ENCODE measurements at places on chromosomes 1 and 21.

- DNase-seq = no peak
Observed at GRCh38 chr1:155178441-155179111, 4.9 kb downstream of the TRIM46 start.

DNA sequence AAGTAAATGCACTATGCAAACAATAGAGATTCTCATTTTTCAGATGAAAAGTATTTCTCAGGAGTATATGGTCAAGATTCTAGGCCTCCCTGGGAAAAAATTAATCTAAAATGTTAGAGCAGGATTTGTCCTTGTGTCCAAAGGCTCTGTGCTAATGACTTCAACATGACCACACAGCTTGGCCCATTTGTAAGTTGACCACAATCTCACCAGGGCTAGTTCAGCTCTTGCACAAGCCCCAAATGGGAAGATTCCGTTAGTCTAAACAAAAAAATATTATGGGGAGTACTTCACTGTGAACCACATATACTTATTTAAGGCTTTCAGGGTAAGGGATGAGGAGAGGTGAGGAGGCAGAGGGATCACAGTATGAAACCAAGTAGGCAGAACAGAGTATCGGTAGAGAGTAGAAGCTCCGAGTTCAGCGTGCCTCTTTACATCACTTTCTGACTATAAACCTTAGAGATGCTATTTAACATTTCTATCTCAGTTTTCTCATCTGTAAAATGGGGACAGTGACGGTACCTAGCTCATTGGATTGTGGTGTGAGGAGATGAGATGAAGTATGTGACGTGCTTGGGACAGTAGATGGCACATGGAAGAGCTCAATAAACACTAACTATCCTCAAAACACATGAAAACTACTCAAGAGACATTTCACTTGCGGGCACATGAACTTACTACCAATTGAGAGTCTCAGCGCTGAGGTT, 37.8 kb upstream of the CTTNBP2NL start:
- no peak for DNase-seq

DNA sequence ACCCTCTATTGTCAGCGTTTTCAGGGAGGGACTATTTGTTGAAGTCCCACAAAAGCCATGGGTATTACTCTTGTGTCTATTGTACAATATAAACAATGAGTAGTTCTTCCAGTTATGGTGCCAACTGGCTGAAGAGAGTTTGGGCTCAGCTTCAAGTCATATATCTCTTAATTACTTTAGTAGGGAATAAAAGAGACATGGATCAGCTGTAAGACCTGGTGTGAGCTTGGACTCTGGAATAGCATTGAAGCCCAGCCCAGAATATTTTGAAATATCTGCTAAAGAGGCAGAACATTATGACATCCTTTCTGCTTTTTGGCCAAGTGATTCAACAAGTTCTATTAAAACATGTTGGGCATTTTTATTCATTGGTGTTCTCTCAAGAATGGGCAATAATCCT, 224.9 kb downstream of the BACH1 start:
- DNase-seq = no peak

- DNase-seq = no peak
Observed at GRCh38 chr1:245510144-245510543, 355.4 kb downstream of the KIF26B start.

DNA sequence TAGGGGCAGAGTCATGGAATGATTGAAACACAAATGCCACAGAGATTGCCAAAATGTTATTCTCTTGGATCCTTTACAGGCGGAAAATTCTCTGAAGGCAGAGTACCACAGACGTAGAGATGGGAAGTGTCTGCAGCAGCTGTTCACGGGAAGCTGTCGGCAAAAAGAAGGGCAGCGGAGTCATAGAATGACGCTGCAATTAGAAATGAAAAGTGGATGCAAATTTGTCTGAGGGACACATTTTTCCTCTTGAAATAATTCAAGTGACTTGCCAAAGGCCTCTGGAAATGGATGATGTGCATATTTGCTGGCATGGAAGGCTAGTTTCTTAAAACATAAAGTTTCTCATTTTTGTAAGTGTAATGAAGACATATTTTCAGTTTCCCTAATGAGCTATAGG, 77.5 kb upstream of the PLD5 start:
- no peak for DNase-seq

GRCh38 chr1:22592919-22593790, 29.9 kb downstream of the EPHA8 start:
- no peak for DNase-seq

DNA sequence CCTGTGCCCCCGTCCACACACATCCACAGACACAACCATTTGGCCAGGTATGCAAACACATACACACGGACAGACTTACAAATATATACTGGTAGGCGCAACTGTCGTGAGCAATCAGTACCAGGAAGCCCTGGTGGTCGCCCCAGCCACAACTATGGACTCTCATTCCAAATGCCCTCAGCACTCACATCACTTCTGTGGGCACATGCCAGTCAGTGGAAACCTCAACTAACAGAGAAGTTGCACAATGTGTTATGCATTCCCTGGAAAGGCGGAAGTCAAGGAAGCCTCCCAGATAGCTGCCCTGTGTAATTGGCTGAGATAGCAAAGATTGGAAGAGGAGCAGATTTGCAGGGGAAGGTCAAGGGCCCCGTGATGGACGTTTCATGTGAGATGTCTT, 1.4 kb upstream of the HEYL start:
- DNase-seq = no peak

DNA sequence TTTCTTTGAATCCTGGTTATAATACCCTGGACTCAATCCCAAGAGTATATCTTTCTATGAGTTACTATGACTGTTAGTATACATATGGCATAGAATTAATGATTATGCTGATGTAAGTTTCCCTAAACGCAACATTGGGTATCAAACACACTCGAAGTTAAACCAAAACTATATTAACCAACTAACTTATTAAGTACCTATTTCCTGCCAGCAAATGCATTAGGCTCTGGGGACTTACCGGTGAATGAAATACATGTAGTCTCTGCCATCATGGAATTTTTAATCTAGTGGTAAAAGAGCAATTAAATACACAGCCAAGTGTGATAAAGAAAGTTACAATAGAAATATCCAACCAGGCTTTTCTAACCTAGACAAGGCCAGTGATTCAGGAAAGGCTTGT, 193.6 kb upstream of the ADGRL2 start:
- DNase-seq = no peak

- peak; percentile 71 for DNase-seq
Observed at GRCh38 chr1:28751315-28752060, 14.7 kb downstream of the YTHDF2 start.

- DNase-seq = peak; percentile 3
Observed at GRCh38 chr1:99849413-99849743, 783 bp upstream of the AGL start.

DNA sequence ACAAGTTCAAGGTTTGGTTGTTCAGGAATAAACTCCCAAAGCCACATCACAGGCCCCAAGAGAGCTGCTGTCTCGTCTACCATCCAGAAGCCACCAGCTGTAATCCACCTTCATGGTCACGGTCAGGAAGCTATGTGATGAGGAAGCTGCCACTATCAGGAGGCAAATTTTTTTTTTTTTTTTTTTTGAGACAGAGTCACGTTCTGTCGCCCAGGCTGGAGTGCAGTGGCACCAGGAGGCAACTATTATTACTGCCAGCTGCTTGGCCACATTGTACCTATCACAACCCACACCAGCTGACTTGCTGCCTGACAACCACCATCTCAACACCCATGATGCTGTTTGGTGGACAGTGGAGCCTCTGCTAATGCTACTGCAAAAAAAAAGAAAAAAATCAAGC, 124.1 kb downstream of the OMA1 start:
- no peak for DNase-seq

- no peak for DNase-seq
Observed at GRCh38 chr1:203544485-203544884, 50.5 kb downstream of the OPTC start.

GRCh38 chr1:21308847-21309652, 18.8 kb upstream of the ECE1 start:
- no peak for DNase-seq

- no peak for DNase-seq
Observed at GRCh38 chr1:223246476-223247112, 103.5 kb upstream of the TLR5 start.

DNA sequence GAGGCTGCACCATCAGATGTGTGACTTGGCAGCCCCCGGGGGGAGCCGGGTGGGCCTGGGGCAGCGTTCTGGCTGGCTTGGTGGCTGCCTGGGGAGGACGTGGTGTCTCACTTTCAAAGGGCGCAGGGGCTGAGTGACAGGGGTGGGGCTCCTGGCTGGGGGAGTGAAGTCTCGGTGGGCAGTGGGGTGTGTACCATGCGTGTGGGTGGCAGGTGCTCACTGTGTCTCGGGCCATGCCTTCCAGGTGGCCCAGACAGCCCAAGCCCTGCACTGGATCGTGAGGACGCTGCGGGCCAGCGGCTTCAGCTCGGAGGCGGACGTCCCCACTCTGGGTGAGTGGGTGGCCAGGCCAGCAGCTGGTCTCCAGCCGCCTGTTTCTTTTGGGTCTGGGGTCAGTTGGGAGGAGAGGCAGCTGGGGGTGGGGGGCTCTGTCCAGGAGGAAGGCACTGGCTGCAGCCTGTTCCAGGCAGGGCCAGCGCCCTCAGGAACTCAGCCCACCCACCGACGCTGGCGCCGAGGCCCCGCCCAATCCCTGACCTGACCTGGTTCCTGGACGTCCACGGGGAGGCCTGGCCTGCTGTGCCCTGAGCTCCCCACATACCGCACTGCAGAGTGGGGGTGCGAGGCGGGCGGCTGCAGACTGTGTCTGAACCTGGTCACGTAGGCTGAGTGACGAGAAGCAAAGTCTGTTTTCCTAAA, 30.6 kb upstream of the LRRC3 start:
- DNase-seq = no peak

- no peak for DNase-seq
Observed at GRCh38 chr1:77571642-77572041, 110.8 kb downstream of the ZZZ3 start.

GRCh38 chr21:33110340-33110715, 40.4 kb downstream of the OLIG1 start:
- DNase-seq = no peak

GRCh38 chr1:229025576-229025975, 245.3 kb upstream of the RAB4A start:
- DNase-seq = no peak

- no peak for DNase-seq
Observed at GRCh38 chr1:18903291-18903756, 969 bp upstream of the ALDH4A1 start.

GRCh38 chr21:40905251-40905650, 58.3 kb upstream of the DSCAM start:
- no peak for DNase-seq

- no peak for DNase-seq
Observed at GRCh38 chr1:230158415-230159291, 91.6 kb downstream of the GALNT2 start.

- DNase-seq = peak; percentile 62
Observed at GRCh38 chr1:83559129-83559840, 439.6 kb downstream of the TTLL7 start.

DNA sequence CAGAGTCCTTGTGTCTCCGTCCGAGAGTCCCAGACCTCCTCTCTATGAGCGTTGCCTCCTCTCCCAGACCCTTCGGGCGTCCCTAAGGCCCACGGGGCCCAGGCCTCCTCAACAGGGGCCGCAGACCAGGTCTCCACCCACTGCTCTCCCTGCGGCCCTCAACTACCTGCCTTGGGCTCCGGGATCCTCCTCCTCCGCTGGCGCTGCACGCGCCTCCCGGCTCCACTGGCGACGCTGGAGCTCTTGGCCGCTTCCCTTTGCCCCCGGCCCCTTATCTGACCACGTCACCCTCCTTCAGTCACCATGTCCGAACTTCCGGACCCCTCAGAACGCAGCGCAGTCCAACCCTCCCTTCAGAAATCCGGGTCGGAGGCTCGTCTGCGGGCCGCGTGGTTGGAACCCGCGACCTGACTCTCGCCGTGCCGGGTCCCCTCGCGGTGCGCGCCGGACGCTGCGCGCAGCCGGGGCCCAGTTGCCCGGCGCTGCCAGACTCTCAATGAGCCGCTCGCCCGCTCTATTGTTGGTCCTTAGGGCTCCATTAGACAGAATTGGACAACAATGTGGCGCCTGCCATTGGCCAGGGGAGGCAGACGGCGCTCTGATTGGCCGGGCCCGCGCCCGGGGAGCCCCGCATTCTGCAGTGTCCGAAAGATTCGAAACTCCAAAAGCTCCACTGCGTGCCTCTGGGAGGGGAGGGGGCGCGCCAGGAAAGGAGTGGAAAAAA, at the start of gene DMRTA2:
DMRTA2 (minus strand) TSS at position 498 of the 724 bp plus-strand sequence. CDS start 1,907 bp downstream, outside the sequence.
- DNase-seq = peak; percentile 26

GRCh38 chr1:214604523-214604922, 1.5 kb downstream of the CENPF start:
- DNase-seq = peak; percentile 57

DNA sequence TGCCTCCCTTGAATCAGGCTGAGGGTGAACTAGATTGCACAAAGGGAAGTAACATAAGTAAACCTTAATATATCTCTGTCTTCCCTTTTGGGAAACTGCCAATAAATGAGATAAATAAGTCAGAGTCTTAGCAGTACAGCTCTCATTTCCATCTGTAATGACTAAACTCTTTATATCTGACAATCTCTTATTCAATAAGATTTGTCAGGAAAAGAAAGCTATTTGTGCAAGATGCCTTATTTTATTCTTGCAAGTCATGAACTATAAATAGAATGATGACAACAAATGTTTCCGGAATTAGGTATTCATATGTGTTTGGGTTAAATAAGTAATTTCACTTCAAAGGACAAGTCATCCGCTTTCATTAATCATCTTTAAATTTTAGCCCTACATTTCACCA, 229.2 kb downstream of the PTGER3 start:
- DNase-seq = peak; percentile 72

DNA sequence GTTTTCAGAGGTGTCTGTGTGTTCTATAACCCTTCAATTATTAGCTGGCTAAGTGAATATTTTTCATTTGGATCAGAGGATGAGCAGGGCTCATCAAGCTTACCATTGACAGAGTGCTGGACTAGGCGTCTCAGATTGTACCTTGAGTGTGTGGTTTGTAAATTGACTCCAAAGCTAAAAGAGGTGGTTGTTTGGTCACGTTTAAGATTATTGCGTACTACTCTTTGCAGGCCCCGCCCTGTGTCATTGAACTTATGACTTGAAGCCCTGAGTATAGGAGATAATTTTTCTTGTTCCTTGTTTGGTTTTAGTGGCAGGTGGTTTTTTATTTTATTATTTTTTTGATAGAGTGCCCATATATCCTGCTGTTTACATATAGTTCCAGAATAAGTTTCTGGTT, 17.7 kb downstream of the MRPS6 start:
- no peak for DNase-seq

DNA sequence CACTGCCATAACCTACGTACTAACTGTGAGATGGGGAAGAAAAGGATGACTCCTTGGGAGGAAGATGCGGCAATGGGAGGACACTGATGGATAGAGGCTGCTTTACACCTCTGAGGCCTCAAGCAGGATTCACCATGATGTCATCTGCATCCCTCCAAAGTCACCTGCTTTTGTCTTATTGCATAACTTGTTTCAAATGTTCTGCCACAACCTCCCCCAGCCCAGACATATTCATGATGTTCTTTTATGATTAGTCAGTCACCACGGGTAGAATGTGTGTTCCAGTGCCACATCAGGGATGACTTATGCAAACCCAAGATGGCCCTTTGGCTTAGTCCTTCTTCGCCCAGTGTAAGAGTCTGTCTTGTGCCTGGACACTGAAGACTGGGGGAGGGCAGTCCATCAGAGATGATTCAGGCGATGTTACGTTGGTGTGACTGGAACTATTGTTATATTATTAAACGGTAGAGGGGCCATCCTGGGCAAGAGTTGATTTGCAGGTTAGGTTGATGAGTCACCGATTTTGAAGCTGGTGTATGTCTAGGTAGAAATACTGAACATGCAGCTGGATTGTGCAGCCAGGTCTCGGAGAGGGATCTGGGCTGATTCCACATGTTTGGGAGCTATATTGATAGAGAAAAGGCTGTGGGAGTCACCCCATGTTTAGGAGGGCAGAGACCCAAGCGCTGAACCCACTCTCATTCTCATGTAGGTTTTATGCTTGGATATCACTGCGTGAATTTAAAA, 32.6 kb downstream of the RYR2 start:
- DNase-seq = no peak
